Activated T-helper 17 cell treated with anti-CD3 and anti-CD28 coated beads, Interleukin-2, amount 50 U/mL, for 72 hours (primary cell): ENCODE measurements at places on chromosomes 1 and 21. TPM values are rescaled to one million over a fixed set of nuclear protein-coding genes. Genes with fewer than 3 reads are reported as not detected.

GRCh38 chr1:43396059-43396458 lies 6.4 kb downstream of the SZT2 start:
- ATAC-seq = no peak

DNA sequence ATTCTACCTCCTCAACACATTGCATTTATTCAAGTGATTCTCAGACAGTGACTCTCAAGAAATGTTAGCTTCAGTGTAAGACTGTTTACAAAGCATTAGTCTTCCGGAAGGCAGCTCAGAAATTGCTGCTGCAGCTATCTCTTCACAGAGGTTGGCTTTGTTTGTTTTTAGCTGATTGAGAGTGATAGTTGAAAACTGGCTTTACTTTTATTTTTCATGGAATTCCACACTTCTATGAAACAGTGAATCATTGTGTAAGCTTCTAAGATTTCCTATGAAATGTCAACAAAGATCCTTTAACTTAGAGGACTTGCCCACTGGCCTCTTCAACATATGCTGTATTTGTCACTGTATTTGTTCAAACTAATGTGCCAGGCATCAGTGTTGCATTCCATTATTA lies 121.3 kb downstream of the TNNI3K start:
- ATAC-seq = no peak

DNA sequence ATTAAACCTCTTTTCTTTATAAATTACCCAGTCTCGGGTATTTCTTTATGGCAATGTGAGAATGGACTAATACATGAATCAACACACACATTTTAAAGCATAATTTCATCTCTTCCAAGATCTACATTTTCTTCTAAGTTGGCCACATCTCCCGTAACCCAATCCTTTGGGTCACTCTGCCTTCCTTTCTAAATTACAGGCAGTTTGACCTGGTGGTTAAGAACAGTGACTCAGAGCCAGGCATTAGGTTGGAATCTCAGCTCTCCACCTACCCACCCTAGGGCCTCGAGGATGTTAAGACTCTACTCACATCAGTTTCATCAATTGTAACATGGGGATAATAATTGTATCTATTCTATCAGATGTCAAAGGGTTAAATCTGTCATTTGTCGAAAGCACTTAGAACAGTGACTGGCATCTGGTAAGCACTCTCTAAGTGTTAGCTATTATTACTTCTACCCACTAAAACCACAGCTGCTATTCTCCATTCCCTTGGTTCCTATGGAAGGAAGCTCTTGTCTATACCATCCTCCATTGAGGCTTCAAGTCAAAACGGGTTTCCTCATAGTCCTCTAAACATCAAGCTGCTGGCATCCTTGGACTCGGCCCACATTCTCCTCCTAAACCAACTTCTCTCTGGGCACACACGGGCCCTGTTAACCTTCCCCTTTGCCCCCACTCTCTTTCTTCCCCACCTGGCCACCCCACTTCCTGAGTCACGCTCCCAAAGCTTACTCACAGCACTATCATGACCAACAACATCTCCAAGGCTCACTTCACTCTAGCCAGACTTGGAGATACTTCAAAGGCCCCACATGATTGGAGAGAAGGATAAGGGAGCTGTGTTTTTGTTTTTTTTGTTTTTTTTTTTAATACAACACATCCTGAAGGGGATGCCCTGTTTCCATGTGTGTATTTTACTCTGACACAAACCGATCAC lies 116.9 kb downstream of the TGFBR3 start:
- no peak for ATAC-seq

The ATAD3C gene
- total RNA-seq = 1.4 TPM

The LCE1B gene
- total RNA-seq = not detected
